Renal pelvis (tissue), 12 donors: ENCODE measurements at places on chromosomes 13 and 19.

DNA sequence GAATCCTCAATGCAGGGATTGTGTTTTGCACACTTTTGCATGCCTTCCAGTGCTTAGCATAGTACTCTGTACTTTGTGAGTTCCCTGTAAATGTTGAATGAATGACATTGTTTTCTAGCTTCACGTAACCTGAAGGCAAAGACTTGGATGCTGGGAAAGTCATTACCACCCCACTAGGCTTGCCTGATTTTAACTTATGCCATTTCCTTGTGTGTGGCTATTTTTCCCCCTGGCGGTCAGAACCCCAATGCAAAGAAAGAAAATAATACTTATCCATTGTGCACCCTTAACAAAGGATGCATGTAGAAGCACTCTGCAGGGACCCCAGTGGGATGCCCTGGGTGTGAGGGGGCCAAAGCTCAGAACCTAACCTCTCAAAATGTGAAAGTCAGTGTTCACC, 1.2 kb upstream of the ENOX1 start:
- peak; percentile 58 for DNase-seq

DNA sequence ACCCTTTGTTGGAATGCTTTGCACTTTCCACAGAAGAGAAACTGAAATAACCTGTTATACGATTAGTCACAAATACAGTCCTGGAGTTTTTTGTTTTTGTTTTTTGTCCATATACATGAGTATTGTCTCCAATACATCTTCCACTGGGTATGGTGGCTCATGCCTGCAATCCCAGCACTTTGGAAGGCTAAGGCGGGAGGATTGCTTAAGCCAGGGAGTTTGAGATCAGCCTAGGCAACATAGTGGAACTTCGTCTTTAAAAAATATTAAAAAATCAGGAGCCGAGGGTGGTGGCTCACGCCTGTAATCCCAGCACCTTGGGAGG, 25.0 kb downstream of the AP2S1 start:
- DNase-seq: no peak

DNA sequence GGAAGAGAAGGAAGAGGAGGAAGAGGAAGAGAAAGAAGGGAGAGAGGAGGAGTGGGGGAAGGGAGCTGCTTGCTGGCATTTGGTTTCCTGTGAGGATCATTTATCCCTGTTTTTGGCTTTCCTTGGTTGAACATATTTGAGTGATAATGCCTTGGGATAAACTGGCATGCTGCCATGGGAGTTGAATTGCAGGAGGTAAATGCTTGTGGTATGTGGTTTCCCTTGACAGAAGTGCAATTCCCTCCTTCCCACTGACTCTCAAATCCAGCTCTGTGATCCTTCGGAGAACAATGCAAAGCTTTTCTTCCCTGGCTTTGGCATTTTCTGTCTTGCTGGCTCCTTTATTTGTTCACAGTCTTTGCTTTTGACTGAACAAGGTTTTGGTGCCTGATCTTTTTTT, 27.2 kb upstream of the CBY2 start:
- peak; percentile 29 for DNase-seq

GRCh38 chr13:113413178-113413897, 40.0 kb downstream of the ADPRHL1 start:
- DNase-seq: no peak

DNA sequence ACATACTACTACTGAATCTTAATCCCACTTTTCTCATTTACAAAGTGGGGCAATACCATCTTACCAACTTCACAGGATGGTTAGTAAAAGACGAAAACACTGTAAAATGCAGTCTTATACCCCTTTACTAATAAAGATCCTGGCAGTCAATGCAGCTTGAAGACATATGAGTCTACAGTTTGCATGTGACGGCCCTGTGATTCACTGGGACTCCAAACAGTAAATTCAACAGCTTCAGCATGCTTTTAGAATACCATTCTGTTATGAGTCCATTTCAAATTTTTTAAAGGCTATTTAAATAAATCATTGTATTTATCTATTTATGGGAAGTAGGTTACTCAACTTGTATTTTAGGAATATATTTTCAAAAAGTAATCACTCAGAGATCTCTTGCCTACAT, 629.1 kb downstream of the LIG4 start:
- no peak for DNase-seq

DNA sequence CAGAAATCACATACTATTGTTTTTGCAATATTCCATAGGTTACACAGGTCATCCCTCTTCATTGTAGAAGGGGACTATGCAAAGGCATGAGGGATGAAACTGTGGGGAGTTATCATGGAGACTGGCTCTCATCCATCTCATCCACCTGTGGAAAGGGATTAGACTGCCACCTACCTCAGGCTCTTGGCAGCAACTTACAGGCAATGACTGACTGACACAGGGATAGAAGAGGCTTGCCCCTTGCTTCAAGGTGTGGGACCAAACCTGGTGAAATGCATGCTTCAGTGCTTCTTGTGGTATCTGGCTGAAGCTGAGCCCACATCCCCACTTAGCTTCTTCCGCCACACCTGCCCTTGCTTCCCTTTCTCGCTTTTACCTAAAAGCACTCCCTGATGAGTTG, 341.3 kb downstream of the GPC5 start:
- no peak for DNase-seq

GRCh38 chr19:30671622-30672051, 299.5 kb downstream of the ZNF536 start:
- no peak for DNase-seq

DNA sequence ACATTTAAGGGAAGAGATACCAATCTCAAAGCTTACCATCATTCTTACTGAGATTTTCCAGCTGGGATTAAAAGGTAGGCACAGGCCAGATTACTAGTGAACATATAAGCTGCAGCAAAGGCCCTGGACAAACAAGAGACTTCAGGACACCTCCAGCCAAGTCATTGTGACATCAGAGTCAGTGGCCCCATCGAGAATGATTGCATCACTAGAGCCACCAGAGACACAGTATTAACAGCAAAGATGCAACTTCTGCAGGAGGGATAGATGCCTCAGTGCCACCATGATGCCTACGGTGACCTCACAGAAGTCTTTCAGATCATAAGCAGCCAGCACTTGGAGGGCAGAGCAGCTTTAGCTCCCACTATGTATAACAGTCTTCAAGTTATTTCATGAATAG, 8.6 kb downstream of the RUBCNL start:
- no peak for DNase-seq

- DNase-seq: no peak
Observed at GRCh38 chr19:50252111-50252886, 48.9 kb downstream of the MYH14 start.

- DNase-seq: no peak
Observed at GRCh38 chr13:110014719-110015118, 228.3 kb upstream of the IRS2 start.

- DNase-seq: no peak
Observed at GRCh38 chr19:55460670-55461258, 678 bp downstream of the ISOC2 start.

DNA sequence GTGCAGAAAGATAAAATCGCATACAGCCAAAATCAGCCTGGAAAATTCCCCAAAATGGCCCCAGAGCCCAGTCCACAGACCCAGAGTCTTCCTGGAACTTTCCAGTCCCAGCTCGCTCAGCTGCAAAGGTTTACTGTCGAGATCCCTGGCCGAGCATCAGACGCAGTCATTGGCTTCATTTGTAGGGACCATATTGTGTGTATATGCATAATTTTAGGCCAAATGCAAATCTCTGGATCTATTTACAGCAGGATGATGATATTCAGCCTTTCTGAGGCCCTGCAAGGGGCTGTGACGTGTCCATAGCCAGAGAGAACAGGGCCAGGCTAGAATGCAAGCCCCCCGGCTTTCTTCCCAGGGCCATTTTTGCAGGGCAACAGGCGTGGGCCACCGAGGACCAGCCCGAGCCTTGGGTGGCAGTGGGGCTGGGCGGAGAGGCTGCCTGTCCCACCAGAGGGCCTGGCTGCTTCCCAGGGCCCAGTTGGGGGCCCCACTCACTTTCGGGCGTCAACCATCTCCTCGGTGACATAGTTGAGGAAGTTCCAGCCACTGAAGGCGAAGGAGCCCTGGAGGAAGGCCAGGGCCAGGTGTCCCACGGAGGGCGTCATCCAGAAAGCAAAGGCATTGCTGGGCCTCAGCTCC, 13.7 kb downstream of the SLC7A10 start:
- no peak for DNase-seq

GRCh38 chr13:24271601-24272451, 37.6 kb upstream of the C1QTNF9 start:
- DNase-seq: no peak

DNA sequence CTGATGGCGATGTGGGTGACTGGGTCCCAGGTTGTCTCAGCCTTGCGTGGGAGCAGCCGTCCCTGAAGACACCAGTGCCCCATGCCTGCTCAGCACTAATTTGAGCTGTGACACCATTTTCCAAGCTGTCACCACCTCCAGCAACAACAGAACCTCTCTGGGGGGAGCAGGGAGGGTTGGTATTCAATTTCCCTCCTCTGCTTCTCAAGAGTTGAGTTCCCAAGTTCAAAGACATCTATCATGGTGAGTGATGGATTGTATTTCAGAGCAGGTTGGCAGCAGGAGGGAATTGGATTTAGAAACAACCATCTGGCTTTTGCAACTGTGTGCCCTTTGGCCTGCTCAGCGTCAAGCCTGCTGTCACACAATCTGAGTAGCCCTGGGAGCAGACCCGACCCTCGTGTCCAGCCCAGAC, 46.9 kb upstream of the UQCRFS1 start:
- DNase-seq: peak; percentile 90

DNA sequence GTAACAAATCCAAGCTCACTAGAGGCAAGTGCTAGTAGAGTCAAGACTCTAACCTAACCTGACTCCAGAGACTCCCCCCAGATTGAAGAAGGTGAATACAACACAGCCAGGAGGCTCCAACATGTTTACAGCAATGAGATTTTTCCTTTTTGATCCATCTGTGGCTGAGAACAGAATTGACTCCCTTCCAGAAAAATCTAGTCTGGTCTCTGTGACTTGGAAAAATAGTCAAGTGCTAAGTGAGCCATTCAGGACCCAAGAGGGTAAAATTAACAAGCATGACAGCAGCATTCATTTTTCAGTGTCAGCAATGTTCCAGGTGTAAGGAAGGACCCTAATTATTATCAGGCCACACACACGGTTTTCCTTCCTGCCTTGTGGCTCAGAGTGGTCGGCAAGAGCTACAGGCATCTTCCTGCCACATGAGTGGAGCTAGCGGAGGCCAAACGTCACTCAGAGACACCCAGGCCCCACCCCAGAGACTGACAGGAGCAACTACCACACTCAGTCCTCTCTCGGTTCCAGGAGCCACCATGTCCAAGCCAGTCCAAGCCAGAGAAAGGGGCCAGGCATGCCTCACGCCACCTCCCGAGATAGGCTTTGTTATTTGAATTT, 395.1 kb downstream of the FOXO1 start:
- DNase-seq: no peak

- no peak for DNase-seq
Observed at GRCh38 chr19:15161028-15161984, 39.5 kb downstream of the NOTCH3 start.

DNA sequence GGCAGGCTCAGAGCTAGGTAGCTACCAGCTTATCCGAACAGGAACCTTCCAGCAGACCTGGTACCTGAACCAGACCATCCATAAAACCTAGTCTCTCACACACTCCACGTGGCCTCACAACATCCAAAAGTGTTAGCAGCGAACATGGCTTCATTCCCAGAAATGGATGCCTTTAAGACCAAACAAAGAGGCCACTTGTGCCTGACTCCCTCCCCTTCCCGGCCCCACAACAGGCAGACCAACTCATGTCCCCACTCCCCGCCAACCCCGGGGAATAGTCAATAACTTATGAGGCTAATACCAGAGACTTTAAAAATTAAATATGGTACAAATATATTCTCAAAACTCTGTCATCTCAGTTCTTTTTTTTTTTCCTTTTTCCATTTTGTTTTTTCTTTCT, 46.2 kb downstream of the ZNF557 start:
- DNase-seq: no peak

GRCh38 chr19:45439569-45440258, 16.0 kb upstream of the ERCC1 start:
- DNase-seq: no peak

GRCh38 chr13:80083081-80083852, 257.7 kb downstream of the SPRY2 start:
- DNase-seq: no peak

DNA sequence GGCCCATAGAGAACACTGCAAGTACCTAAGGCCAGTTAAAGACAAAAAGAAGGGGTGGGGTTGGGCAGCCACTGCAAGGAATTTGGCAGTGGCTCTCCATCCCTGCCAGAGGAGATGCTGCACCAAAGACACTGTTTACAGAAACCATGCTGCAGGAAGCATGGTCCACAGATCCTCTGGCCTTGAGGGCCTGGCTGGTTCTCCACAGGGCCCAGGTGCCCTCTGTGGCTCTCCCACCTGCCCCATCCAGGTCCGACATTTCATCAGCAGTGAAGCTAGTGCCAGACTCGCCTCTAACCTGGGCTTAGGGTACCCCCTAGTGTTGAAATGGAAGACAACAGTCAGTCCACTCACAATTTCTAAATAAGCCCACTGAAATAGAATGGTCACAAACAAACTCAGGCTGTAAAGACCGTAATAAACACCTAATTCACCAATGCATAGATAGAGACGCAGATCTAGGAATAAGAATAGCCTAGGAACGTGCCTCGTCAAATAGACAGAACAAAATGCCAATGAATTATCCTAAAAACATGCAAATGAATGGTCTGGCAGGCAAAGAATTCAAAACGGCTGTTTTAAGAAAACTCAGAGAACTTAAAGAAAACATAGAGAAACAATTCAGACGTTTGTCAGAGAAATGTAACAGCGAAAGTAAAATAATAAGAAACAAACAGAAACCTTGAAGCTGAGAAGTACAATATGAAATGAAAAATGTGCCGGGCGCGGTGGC, 23.3 kb downstream of the LYPD4 start:
- peak; percentile 43 for DNase-seq

DNA sequence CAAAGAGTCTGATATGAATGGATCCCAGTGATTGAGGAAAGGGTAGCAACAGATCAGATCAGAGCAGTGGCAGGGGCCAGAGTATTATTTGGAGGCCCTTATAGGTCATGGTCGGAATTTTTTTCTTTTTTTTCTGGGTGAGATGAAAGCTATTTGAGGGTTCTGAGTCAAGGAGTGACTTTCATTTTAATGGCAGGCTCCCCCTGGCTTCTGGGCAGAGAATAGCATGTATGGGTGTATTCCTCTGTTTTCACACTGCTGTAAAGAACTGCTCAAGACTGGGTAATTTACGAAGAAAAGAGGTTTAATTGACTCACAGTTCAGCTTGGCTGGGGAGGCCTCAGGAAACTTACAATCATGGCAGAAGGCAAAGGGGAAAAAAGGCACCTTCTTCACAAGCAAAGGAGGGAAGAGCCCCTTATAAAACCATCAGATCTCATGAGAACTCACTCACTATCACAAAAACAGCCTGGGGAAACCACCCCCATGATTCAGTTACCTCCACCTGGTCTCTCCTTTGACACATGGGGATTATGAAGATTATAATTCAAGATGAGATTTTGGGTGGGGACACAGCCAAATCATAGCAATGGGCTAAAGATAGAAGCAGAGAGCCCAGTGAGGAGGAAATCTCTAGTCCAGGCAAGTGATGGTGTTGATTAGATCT, 3.0 kb upstream of the SLC6A16 start:
- no peak for DNase-seq

GRCh38 chr19:55266404-55266803, 7.6 kb upstream of the PPP6R1 start:
- DNase-seq: no peak
